Activated T-cell treated with anti-CD3 and anti-CD28 coated beads for 1 hour (primary cell): ENCODE measurements at places on chromosomes 12 and 14.

GRCh38 chr14:104442107-104442551 lies 137.4 kb upstream of the C14orf180 start:
- DNase-seq: no peak

GRCh38 chr14:73280903-73281302 lies 43.6 kb downstream of the PAPLN start:
- DNase-seq: no peak

DNA sequence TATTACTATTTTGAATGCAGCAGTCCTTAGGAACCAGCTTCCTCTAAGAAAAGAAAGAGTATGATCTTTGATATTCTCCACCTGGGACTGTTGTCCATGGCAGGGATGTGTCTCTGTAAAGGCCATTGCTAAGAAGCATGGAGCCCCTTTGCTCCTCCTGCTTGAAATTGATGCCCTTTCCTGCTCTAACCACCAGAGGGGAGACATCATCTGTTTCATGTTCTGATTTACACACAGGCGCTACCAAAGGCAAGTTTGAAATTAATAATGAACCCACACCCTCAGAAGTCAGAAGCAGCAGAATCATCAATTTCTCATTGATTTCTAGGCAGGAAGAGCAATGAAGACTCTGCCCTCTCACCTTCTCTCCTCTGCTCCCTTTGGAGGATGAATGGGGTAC lies 253.8 kb downstream of the RMST start:
- DNase-seq: no peak

- no peak for DNase-seq
Observed at GRCh38 chr14:21933681-21934080, 260.1 kb upstream of the OR4E1 start.

DNA sequence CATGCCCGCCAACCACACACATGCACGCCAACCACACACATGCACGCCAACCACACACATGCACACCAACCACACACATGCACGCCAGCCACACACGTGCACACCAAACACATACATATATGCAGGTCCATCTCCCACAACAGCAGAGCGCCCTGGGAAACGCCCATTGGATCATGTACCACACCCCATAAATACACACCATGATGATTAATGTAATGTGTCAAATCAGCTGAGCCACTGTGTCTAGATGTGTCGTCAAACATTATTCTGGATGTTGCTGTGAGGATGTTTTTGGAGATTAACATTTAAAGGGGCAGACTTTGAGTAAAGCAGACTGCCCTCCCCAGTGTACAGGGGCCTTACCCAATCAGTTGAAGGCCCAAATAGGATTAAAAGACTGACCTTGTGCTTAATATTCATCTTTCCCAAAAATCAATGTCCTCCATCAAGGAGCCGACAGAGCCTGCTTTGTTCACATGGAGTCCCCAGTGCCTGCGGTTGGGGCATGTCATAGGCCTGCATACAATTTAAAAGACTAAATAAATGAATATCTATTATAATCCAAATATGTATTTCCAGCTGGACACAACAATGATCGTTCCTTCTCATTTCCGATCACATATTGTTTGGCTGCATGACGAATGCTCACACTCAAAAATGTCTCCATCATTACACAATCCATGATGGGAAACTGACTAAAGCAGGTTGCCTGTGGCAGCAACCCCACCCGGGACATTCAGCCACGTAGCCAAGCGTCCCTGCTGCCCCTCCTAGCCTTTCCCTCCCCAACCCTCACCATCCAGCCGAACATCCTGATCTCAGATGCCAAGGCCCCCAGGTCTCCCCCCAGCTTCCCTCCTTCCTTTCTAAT lies 23.2 kb upstream of the BDKRB2 start:
- no peak for DNase-seq

DNA sequence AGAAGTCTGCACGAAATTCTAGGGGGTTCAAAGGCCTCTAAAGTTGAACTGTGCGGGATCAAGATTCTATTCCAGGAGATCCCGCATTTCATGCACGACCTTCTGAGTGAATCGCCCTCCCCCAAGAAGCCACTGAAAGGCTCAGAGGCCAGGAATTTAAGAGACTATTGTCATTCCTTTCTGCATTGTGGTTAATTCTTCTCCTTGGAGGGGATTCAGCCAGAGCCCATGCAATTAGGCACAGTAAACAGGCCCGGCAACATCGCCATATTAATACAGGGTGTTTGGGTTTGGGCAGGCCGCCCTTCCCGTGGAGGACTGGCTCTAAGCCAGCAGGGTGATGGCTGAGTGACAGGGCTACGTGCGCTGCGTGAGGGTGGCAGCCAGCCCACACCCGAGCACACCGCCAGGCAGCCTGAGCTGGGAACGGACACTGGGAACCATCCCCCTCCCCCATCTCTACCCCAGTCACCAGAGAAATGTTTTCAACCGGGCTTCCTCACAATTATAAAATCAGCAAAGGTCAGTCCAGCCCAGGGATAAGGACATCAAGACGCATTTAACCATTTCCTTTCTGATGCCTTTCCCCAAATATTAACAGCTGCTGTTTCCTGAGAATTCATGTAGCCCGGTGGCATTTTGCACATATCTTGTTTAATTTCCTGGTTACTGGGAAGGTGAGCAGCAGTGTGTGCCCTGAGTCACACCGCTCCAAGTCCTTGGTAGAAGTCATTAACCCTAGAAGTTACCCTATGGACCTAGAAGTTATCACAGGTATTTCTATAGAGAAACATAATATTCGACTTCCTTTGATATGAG lies 12.5 kb downstream of the EGLN3 start:
- no peak for DNase-seq

DNA sequence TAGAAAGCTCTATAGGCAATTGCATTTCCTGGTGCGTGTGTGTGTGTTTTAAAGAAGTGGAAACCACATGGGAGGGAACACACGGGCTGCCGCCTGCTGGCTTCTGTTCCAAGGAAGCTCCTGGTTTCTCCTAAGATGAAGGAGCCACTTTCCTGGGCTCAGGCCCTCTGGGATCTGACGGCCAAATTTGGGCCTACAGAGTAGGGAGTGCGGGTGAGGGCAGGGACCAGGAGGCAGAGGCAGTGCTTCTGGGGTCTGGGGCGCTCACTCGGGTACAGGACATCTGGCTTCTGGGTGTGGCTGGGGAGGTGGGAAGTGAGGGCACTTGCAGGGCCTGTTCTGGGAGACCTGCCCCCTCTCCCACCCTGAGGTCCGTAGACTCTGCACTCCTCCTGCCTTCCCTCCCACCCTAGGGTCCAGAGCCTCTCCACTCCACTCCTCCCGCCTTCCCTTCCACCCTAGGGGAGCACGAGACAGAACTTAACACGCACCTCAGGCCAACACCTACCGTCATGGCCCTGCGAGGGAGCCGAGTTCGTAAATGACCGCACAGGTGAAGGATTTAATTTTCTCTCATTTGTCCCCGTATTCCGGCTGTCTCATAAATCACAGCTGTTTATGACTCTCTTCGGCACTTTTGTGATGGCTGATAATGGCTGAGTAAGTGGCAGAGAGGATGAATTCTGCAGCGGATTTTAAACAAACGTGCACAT lies 127.7 kb downstream of the KIF26A start:
- DNase-seq: no peak

DNA sequence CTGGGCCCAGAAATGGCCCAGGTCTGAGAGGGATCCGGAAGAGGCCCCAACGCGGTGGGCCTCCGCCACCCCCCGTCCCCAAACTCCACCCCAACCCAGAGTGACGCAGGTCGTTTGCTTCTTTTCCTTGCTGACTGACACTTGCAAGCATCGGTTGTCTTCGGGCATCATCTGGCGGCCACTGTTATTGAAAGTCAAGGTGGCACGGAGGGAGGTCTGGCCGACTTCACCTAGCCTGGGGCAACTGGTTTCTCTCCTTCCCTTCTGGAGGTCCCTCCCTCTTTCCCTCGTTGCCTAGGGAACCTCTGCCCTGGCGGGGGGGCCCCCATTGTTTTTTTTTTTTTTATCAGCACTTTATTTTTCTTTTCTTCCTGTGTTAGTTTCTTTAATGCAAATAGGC lies 241.8 kb downstream of the ALG10 start:
- no peak for DNase-seq

DNA sequence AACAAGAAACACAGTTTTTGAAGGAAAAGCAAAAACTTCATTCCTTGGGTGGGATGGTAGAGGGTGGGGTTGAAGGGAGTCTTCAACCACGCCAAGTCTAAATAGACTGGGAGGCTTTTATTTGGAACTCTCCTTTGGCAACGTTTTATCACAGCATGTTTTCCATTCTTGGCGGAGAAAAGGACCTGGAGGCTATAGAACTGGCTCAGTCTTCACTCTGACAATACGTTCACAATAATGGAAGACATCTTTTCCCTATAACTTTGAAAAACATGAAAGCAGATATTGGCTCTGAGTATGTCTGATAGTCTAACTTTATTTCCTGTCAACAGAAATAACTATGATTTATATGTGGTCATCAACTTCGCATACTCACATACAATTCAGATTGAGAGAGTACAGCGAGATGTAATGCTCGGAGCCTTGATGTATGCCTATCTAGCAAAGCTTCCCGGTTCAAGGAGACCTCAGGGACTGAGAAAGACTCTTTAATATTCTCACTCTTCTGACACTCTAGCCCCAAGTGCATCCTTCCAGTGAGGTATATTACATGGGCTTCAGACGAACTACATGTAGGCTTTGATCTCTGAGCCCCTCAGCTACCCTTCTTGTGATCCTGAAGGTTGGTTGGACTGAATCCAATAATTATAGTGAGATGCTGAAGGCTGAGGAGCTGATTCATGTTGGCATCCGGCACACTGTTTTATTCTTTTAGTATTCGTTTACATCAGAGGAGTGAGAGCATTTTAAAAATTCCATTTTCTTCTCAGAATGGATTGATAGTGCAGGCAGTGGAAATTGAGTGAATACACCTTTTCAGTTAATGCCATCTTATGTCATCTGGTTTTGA lies 14.0 kb downstream of the TMEM30B start:
- no peak for DNase-seq

GRCh38 chr14:99187858-99188257 lies 84.1 kb downstream of the BCL11B start:
- DNase-seq: no peak

- DNase-seq: no peak
Observed at GRCh38 chr14:35958499-35958898, 132.4 kb downstream of the BRMS1L start.

DNA sequence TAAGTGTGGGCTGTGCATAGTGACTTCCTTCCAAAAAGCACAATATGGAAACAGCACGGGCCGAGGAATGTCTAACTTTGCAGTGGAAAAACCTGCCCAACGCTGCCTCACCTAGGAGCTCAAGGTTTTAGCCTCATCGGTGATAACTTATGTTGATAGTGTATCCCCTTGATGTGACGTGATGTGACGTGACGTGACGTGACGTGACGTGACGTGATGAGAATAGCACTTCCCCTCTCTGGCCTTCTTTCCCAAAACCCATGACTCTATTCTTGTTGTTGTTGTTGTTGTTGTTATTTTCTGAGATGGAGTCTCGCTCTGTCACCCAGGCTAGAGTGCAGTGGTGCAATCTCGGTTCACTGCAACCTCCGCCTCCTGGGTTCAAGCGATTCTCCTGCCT lies 64.5 kb downstream of the KCNK13 start:
- no peak for DNase-seq

GRCh38 chr14:24401810-24402702 lies 3.3 kb downstream of the NYNRIN start:
- no peak for DNase-seq

GRCh38 chr12:49806877-49807276 lies 21.3 kb downstream of the NCKAP5L start:
- DNase-seq: no peak

DNA sequence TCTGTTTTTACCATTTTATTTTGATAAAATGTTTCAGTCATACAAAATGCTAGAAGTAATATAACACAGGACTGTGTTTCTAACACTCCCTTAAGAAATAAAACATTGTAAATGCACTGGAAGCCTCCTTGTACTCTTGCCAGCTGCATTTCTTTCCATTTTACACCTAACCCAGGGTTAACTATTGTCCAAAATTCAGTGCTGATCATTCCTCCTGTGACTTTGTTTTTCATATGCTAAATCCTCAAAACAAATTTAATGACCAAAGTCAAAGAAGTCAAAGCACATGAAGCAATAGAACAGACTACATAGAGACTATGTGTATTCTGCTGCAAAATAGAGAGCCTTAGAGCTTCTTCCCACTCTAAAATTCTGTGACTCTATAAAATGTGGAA lies 420.3 kb upstream of the PRICKLE1 start:
- DNase-seq: no peak

DNA sequence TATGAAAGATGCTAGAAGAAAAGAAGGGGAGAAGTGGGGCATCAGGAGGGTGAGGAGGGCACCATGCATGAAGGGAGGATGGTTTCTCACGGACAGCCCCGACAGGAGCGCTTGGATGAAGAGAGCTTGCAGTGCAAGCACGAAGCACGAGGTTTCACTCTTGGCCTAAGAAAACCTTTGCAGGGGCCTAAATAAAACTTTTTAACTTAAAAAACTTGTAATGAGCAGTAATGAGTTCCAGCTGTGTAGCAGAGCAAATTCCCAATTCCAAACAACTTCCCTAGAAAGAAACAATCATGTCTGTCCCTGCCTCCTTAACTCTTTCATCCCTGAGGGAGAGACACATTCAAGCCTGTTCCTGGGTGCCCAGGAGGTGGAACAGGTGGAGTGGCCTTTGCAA lies 119.5 kb downstream of the PAH start:
- DNase-seq: no peak

GRCh38 chr12:18718462-18718861 lies 19.4 kb downstream of the PLCZ1 start:
- no peak for DNase-seq

GRCh38 chr12:28776913-28777422 lies 372.1 kb upstream of the FAR2 start:
- no peak for DNase-seq

- no peak for DNase-seq
Observed at GRCh38 chr12:111238075-111238734, 130.7 kb downstream of the PHETA1 start.

DNA sequence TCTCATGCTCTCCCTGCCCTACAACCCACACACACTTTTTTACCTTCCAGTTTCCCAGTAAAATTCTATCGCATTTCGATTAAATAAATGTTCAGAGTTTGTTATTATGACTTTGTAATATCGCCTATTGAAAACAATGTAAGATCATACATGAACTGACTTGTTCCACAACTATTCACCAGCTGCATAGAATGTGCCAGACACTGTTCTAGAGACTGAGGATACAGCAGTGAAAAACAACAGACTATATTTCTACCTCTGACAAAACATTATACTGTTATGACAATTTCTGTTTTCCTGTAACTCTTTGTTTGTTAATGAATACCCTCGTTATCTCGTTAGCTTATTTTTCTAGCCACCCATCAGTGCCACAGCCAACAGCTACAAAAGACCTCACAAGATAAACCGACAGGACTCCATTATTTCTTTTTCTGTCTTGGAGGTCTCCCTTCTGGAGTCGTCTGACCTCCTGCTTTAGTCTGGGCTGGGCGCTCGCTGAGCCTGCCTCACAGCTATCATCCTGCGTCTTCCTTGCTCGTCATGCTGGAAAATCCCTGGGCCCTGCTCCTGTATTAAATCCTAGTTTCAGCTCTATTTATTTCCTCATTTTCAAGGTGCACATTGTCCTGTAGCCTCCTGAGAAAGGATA lies 498.9 kb downstream of the DIO2 start:
- no peak for DNase-seq
